Testis (tissue), 5 donors: ENCODE measurements at places on chromosomes 7 and 10. TPM values are rescaled to one million over a fixed set of nuclear protein-coding genes. Genes with fewer than 3 reads are reported as not detected.
A peak's percentile ranks its signal among the peaks of the same experiment; 100 is the strongest.

DNA sequence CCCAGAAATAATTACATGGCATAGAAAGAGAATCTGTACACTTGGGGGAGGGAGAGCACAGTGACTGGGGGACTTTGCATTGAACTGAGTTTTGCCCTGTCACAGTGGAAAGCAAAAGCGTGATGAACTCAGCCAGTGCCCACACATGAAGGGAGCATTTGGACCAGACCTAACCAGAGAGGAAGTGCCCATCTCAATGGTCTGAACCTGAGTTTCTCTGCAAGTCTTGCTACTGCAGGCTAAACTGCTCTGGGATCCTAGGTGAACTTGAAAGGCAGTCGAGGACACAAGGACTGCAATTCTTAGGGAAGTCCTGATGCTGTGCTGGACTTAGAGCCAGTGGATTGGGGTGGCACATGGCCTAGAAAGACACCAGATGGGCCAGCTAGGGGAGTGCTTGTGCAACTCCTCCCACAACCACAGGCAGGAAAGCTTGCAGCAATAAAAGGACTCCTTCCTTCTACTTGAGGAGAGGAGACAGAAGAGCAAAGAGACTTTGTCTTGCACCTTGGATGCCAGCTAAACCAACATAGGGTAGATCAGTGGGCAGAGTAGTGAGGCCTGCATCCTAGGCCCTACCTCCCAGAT lies 259.0 kb downstream of the GRM8 start:
- no peaks in the 10 kb centered on the region for H3K4me1 ChIP-seq
- H3K36me3 ChIP-seq: no peaks in the 10 kb centered on the region
- H3K4me3 ChIP-seq: no peak overlapping the region

- H3K4me3 ChIP-seq: no peak overlapping the region
- no peak overlapping the region for H3K27ac ChIP-seq
- no peaks in the 10 kb centered on the region for H3K36me3 ChIP-seq
- peaks cover 11% of the 10 kb centered on the region for H3K4me1 ChIP-seq
- no peak for DNase-seq
- H3K27me3 ChIP-seq: no peaks in the 10 kb centered on the region
Observed at GRCh38 chr7:17302575-17303142, 4.2 kb downstream of the AHR start.

DNA sequence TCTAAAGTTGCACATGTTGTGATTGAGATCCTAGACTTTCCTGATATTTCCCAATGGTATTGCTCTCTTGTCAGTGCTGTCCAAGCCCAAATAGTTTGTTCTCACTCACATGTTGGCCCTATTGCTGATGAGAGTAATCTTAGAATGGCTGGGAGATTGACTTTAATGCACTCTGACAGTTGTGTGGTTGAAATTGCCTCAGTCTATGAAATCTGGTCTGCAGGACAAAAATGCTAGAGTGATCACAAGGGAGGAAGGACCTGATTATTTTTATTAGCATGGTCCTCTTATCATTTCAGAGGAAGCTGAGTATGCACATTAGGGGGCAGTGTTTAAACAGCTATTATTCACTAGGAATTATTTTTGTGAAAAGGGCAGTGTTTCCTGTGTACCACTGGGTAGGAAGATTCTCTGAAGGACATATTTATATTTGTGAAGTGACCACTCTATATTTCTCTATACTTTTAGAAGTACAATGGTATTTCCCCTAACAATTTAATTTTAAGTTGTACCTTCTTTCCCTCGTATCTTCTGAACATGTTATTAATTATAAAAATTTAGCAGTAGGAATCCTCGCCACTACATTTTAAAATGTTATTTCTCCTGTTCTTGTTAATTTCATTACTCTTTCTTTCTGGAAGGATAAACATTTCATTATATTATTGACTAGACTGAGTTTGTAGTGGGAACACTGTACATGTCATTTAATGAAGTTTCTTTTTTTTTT lies 64.4 kb downstream of the SUGCT start:
- H3K36me3 ChIP-seq: no peaks in the 10 kb centered on the region
- no peak overlapping the region for H3K4me3 ChIP-seq
- H3K27ac ChIP-seq: no peak overlapping the region
- no peaks in the 10 kb centered on the region for H3K4me1 ChIP-seq
- no peaks in the 10 kb centered on the region for H3K27me3 ChIP-seq

DNA sequence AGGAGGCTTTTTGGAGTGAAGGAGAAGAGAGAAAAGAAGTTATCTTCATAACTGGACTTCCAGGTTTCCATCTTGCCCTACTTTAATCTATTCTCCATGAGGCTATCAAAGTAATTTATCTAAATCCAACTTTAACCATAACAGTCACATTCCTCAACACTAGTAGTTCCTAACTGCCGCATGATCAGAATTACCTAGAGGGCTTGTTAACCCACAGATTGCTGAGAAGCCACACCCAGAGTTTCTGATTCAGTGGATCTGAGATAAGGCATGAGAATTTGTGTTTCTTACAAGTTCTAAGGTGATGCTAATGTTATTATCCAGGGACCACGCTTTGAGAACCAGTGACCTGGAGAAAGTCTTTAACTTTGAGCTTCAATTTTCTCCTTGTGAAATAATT lies 8.3 kb upstream of the COL1A2 start:
- H3K4me1 ChIP-seq: no peaks in the 10 kb centered on the region
- no peaks in the 10 kb centered on the region for H3K27me3 ChIP-seq
- no peak overlapping the region for H3K4me3 ChIP-seq
- no peaks in the 10 kb centered on the region for H3K36me3 ChIP-seq
- no peak for DNase-seq
- H3K27ac ChIP-seq: no peak overlapping the region

DNA sequence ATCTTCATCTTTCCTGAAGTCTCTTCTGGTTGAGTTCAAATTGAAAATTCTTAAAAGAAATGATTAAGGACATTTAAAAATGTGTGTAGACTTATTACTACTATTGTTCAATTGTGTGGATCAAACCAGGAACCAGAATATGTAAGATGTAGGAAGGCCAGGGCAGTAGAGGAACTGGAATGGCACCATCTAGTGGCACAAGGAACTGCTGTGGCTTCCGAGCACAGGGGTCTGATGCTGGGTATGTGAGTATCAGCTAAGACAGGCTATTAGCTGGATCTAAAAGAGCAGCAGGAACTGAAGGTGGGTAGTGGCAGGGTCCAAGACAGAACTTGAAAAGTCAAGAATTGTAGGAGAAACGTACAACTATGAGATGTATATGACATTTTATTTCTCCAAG lies 247.3 kb downstream of the SEMA3A start:
- H3K27me3 ChIP-seq: no peaks in the 10 kb centered on the region
- no peak overlapping the region for H3K4me3 ChIP-seq
- DNase-seq: peak; percentile 25
- no peak overlapping the region for H3K27ac ChIP-seq
- H3K36me3 ChIP-seq: no peaks in the 10 kb centered on the region

DNA sequence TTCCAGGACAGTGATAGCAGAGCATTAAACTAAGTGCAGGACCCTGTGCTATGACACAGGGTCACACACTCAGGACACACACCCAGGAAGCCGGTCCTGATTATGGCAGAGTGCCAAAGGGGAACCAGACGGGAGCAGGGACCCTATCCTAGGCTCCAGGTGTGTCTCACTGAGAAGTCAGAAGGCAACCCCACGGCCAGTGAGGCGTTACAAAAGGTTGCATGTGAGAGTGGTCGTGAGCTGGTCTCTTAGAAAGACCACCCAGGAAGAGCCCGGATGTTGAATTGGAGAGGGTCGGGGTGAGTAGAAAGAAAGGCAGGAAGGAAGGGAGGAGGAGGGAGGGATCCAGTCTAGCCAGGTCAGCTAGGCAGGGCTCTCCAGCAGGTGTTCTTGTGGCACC lies 31.0 kb downstream of the FRMPD2 start:
- no peaks in the 10 kb centered on the region for H3K4me1 ChIP-seq
- H3K27me3 ChIP-seq: no peaks in the 10 kb centered on the region
- no peak for DNase-seq
- no peaks in the 10 kb centered on the region for H3K36me3 ChIP-seq
- no peak overlapping the region for H3K4me3 ChIP-seq

GRCh38 chr7:80218723-80219122 lies 84.1 kb downstream of the GNAI1 start:
- no peak overlapping the region for H3K27ac ChIP-seq
- H3K36me3 ChIP-seq: no peaks in the 10 kb centered on the region
- no peak overlapping the region for H3K4me3 ChIP-seq
- H3K4me1 ChIP-seq: no peaks in the 10 kb centered on the region
- DNase-seq: no peak
- no peaks in the 10 kb centered on the region for H3K27me3 ChIP-seq

DNA sequence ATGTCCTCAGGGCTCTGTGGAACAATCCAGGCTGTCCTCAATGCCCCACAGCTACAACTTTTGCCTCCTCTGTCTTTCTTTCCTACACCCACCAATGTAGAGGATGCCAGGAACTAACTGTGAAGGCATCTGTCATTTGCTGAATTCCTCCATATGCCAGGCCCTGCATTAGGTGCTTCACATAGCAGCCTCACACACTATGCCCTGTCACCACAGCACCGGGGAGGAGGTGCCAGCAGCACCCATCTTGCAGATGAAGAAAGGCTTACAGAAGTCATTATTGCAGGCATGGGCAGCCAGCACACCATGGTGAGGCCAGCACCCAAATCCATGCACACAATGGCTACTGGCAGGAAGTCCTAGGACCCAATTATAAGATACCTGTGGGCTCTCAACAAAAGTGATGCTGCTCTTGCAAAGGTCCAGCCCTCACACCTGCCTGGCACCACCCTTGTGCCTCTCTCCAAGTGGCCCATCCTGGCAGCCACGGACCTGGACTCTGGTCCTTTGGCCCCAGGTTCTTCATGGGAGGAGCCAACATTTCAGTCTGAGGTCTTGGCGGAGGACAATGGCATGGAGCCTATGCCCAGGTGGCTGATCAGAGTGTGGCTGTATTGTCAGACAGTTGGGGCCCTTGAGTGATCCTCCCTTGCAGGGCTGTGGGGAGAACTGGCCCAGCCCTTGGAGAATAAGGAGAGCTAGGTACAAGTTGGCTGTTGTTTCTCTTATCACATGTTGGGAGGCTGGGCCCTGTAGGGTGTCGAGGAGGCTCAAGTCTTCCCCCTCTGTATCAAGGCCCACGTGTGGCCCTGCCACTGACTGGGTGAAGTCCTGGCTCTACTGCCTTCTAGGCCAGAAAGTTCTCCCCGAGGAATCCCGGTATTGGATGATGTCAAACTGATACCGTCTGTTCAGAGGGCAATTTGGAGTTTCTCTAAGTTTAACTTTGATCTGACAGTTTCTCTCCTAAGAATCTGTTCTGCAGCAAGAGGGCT lies 14.4 kb upstream of the MYL7 start:
- H3K27ac ChIP-seq: no peak overlapping the region
- H3K4me3 ChIP-seq: no peak overlapping the region
- no peak for DNase-seq
- H3K27me3 ChIP-seq: no peaks in the 10 kb centered on the region

The FAM25G gene
- 8.6 TPM for polyA plus RNA-seq

The FFAR4 gene
- polyA plus RNA-seq: 1.3 TPM

DNA sequence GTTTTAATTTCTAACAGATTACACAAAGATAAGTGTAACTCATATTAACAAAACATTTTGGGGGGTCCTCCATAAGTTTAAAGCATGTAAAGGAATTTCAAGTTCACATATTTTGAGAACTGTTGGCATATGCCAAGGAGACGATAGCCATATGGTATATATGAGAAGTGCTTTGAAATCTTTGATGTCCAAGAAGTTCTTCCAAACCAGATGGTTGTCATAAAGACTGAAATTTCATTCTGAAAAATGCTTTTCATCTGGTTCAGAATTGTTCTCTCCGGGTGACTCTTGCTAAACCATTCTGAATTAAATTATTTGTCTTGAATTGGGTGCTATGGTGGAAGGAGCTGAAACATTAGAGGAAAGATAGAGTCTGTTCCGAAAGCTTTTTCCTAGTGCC lies 513.0 kb upstream of the AKR1E2 start:
- H3K4me1 ChIP-seq: peaks cover 4% of the 10 kb centered on the region
- H3K36me3 ChIP-seq: no peaks in the 10 kb centered on the region
- no peak overlapping the region for H3K4me3 ChIP-seq
- H3K27ac ChIP-seq: no peak overlapping the region
- no peaks in the 10 kb centered on the region for H3K27me3 ChIP-seq

DNA sequence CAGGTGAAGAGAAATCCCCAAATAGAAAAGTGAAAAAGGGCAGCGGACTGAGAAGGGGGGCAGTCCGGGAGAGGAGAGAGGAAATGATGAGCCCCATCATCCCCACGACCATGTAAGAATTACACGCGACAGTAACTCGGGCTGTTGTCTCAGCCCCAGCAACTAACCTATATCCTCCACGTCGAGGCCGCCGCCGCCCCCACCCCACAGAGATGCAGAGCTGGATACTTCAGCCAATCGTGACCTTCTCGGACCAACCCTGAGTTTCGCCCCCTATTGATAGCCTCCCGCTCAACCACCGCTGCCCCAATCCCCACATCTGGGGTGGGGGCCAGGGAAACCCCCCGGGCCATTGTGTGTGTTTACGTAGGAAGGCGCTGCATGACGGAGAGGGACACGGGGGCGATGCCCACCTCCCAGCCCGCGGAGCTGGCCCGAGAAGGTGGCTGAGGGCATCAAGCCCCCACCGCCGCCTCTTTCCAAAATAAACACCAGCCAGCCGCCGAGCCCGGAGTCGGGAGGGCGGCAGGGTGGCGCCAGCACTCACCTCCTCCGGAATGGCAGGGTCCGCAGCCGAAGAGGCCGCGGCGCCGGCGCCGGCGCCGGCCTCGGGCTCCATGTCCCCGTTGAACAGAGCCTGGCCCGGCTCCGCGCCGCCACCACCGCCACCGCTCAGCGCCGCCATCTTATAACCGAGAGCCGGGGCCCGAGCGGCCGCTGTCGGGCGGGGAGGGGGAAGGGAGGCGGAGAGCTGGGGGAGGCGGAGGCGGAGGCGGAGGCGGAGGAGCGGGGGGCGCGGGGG lies 509 bp downstream of the BRAF start:
- peak overlapping the region; percentile 99 for H3K27ac ChIP-seq
- H3K27me3 ChIP-seq: no peaks in the 10 kb centered on the region
- no peaks in the 10 kb centered on the region for H3K36me3 ChIP-seq
- H3K4me3 ChIP-seq: peak overlapping the region; percentile 99

DNA sequence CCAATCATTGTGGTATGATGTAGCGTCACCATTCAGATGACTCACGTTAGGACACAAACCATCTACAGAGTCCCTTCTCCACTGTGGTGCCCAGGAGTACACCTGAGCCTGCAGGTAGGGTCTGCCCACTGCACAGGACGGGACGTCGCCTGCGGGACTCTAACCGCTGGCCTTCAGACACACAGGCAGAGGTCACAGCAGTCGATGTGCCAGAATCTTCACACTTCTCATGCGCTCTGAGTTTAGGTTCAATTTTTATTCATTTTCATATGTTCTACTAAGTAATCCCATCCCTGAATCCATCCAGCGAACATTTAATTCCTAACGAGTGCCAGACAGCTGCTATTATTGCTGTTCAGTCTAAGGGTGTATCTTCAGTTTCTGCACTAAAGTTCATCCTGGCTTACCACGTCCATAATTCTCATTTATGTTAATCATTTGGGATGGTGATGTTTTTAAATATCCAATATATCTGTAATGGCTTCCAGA lies 73.3 kb downstream of the CXCL12 start:
- H3K27ac ChIP-seq: no peak overlapping the region
- no peaks in the 10 kb centered on the region for H3K4me1 ChIP-seq
- no peak overlapping the region for H3K4me3 ChIP-seq
- no peaks in the 10 kb centered on the region for H3K27me3 ChIP-seq
- no peaks in the 10 kb centered on the region for H3K36me3 ChIP-seq
